ENCODE measurements at places on chromosomes 6 and 20.

GRCh38 chr6:3805448-3806123, 43.6 kb upstream of the FAM50B start:
- DNase-seq, result no peak

DNA sequence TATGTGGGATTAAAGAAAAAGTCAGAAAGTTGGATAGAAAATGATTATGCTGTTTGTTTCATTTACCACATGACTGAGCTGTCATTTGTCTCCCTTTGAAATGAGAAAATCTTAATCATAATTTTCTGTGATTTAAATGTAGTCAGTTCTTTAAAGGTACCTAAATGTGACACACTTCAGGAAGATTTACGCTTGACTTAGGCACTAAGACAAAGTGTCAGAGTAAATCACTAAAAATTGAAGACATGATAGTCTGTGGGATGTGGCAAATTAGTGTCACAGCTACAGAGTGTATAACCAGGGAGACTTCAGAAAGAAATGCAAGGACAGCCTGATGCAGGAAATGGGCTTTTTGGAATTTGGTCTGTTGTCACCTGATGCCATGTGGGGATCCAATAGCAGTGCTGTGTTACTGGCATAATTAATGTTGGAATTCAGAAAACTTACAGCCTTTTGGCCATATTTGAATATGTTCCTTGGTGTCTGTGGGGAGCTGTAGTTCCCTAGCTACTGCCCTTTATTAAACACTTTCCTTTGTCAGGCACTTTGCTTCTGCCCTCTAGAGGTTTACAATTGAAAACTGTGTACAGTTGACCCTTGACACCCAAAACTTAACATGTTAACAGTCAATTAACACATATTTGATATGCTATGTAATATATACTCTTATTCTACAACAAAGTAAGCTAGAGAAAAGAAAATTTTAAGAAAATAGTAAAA, 493.8 kb downstream of the UTRN start:
- peak; percentile 8 for DNase-seq

DNA sequence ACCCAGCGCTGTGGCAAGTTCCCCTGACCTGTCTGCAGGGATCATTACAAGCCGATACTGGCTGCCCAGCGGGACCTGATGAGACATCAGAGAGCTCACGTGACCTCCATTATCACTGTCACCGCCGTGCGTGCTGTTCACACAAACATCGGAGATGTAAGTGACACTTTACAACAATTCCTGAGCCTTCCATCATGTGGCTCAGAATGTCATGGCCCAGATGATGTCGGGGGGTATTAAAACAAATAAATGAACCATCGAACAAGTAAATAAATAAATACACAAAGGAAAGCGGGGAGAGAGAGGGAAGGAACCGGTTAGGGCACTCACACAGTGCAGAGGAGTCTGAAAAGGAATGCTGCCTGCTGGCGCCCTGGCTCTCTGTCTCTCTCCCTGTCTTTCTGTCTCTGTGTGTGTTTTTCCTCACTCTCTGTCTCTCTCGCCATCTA, 195.1 kb downstream of the BMP7 start:
- DNase-seq, result peak; percentile 81

DNA sequence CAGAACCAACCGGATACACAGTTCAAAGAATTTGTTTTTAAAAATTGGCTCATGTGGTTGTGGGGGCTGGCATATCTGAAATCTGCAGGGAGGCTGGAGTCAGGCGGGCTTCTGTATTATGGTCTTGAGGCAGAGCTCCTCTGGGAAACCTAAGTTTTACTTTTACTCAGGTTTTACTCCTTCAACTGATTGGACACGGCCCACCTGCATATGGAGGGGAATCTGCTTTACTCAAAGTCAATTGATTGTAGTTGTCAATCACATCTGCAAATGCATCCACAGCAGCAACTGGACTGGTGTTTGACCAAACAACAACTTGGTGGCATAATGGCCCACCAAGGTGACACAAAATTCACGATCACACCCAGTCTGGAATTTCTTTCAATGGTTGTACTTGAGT, 103.4 kb downstream of the ERMARD start:
- no peak for DNase-seq

GRCh38 chr6:69349771-69350170, 447.0 kb downstream of the LMBRD1 start:
- no peak for DNase-seq

DNA sequence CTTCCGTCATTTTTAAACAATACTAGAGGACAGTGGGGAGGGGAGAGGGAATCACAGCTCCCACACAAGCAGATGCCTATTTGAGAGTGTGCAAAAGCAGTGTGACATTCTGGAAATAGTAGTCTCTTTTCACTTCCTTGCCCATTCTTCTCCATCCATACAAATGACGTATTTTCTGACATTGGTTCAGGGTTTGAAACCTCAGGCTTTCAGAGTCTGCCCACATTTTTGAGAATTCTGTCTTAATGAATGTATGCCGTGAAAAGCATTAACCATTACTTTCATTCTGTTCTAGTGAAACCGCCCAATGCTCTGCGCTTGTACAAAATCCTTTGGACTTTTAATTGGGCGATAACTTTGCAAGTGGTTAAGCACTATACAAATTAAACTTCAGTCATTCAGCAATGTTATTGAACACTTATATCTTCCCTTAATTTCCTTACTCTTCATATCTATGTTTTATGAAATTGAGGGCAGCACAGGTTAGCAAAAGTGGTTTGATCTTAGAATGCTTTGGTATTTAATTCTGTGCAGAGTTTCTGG, 265.7 kb downstream of the SOX4 start:
- no peak for DNase-seq

DNA sequence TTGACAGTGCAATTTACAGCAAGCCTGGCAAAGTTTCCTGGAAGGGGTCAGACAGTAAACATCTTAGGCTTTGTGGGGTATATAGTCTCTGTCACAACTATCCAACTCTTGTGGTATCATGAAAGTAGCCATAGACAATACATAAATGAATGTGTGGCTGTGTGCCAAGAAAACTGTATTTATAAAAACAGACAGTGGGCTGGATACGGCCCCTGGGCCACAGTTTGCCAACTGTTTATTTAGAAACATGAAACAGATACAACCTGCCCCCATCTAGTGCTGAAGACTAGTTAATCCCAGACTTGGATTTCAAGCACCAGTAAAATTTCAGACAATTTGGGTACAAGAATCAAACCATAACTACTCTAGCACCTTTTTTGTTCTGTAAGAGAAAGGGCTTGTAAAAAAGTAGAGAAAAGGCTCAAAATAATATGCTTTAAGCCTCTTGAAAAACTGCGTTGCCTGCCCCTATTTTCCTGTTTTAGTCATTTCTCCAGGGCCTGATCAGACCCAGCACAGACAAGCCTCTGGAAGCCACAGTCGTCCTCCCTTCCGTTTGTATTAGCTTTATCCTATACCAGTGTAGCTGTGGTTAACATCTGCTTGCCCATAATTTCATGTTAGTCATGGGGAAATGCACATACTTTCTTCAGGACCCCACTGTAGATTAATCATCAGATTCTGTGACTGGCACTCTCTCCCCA, 30.8 kb downstream of the JAG1 start:
- no peak for DNase-seq

- DNase-seq, result no peak
These were observed 89.9 kb upstream of the MTHFD1L start for GRCh38 chr6:150775415-150776203.

DNA sequence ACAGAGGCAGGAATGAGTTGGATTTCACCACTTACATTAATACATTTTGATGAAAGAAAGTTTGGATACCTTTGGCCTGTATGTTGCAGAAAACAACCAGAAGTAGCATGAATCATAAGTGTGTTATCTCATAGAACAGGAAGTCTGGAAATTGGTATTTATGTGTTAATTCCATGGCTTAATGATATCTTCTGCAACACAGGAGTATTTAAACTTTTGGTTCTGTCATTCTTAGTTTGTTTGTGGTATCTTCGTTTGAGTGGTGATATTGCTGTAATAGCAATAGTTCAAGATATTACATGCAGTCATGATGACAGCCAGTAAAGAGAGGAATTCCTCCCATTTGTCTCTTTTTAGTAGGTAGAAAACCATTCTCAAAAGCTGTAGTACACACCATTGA, 177.3 kb downstream of the CDKAL1 start:
- no peak for DNase-seq

DNA sequence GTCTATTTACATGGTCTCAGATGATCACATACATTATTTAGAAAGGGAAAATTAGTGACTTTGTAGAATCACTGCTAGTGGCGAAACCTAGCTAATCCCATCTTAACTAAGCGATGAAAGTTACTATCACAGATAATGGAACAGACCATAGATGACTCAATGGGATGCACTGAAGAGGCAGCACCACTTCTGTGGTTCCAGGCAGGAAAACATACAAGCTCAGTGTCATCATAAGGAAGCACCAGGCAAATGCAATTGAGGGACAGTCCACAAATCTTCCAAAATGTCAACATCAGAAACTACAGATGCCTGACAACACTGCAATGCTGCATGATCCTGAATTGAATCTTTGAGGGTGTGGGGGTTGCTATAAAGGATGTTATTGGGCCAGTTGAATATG, 15.9 kb upstream of the SNAI1 start:
- no peak for DNase-seq

DNA sequence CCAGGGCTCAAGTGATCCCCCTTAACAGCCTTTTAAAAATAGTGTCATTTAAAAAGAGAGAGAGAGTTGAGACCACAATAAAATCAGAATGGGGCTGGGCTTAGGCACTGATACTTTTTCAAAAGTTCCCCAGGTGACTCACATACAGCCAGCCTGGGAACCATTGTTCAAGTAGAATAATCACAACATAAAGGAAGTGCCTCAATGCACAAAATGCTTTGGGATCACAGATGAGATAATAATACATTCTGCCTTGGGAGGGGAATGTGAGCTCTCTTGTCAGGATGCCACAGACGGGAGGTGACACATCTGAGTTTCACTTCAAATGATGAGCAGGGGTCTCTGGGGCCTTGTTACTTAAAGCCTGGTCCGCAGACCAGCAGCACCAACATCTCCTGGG, 34.0 kb upstream of the GABRR1 start:
- no peak for DNase-seq

GRCh38 chr6:13233106-13233505, 95.2 kb downstream of the TBC1D7 start:
- no peak for DNase-seq
